ENCODE measurements at places on chromosomes 2 and 18.

- no peak for DNase-seq
Measured at GRCh38 chr2:187302116-187302515, 145.9 kb downstream of the CALCRL start.

DNA sequence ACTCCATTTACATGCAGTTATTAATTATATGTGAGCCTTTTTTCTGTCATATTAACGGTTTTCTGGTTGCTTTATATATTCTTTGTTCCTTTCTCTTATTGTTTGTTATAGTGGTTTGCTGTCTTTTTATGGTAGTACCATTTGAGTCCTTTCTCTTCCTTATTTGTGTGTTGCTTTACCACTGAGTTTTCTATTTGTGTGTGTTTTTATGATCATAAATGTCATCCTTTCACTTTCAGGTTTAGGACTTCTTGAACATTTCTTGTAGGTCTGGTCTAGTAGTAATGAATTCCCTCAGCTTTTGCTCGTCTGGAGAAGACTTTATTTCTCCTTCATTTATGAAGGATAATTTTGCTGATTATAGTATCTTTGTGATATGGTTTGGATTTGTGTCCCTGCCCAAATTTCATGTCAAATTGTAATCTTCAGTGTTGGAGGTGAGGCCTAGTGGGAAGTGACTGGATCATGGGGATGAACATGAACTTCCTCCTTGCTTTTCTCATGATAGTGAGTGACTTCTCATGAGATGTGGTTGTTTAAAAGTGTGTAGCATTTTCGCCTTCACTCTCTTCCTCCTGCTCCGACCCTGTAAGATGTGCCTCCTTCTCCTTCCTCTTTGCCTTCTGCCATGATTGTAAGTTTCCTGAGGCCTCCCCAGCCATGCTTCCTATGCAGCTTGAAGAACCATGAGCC lies 11.5 kb downstream of the GCC2 start:
- DNase-seq, result no peak

DNA sequence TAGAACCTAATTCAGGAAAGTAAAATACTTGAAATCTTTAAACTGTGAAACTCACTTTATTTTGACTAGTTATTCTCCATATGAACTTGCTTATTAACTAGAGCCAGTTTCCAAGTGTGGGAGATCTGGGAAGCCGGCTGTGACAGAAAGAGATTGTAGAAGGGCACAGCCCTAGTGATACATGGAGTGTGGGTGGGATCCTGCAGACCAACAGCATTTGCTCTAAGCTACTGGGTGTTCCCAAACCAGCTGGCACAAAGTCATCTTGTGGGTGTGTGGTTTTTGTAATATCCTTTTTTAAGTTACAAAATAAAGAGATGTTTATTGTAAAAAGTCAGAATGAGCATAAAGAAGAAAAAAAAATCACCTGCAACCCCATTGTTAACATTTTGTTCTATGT lies 3.4 kb downstream of the DUSP19 start:
- no peak for DNase-seq

DNA sequence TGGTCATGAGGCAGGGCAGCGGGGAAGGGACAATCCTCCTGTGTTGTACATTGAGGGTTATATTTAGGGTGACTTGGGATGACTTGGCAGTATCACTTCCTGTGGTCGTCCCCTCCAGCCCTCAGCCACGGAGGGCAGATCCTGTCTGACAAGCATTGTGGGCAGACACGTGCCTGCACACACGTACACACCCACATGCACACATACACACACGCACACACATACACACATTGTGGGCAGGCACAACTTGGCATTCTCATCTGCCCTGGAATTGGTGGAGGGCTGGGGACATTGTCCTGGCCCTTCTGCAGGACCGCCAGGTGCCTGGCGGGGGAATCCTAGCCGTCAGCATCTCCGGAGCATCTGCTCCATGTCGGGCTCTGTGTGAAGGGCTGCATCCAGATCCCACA lies 47.6 kb downstream of the ODC1 start:
- no peak for DNase-seq

- DNase-seq, result no peak
Measured at GRCh38 chr2:83388804-83389203, 1070.3 kb downstream of the SUCLG1 start.

DNA sequence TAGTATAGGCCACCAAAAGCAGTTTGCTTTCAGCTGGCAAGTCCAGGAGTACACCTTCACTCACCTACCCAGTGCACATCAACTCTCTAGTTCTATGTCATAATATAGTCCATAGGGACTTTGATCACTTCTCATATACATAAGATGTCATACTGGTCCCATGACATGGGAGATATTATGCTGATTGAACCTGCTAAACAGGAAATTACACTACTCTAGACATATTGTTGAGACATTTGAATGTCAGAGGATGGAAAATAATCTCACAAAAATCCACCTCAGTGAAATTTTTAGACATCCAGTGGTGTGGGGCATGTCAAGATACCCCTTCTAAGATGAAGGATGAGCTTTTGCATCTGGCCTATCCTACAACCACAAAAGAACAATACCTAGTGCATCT lies 322.5 kb downstream of the EN1 start:
- no peak for DNase-seq

DNA sequence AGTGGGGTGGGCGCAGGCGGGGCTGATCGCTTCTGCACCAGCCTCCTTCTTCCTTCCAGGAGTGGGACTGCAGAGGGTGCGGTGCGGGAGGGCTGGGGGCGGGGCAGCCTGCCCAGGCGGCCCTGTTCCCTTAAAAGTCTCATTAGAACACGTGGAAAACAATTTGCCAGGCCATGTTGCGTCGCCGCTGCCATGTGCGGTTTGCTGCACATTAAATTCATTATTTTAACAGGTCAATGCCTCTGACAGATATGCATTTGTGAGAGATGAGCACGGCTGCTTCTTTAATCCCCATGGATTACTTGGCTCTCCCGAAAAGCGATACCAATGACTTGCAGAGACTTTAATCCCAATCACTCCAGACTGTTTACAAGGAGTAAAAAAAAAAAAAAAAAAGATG lies 139.0 kb downstream of the CELF4 start:
- DNase-seq, result no peak

DNA sequence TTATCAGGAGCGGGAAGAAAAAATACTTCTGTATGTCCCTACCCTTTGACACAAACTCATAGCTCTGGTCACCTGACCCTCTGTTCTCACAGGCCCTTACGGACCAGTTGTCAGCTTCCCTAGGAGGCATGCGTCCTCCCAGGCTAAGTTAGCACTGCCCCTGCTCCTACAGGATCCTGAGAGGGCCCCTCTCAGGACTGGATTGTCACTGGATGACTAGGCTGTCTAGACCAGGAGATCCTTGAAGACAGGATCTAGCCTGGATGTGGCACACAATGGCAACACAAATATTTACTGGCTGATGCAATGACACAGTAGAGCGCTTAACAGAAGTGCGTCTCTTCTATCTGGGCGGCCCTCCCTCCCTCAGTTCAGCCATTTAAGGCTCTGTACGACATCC lies 7.7 kb downstream of the FAM228A start:
- no peak for DNase-seq

Measured in HTR-8/SVneo (cell line).